Spleen (tissue), 13 donors: ENCODE measurements at places on chromosomes 5 and 9. TPM values are rescaled to one million over a fixed set of nuclear protein-coding genes. Genes with fewer than 3 reads are reported as not detected.

DNA sequence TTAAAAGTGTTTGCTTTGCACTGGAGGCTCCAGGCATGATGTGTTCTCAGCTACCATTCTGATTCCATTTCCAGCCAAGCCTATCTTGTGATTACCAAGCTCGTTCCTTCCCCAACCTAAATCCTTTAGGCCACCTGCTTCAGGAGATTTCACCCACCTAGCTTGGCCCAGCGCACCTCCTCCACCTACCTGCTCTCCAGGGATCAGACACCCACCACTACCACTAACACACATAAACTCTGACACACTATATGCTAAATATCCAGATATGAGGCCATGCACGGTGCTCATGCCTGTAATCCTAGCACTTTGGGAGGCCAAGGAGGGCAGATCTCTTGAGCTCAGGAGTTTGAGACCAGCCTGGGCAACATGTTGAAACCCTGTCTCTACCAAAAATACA is 2.4 kb downstream of the MYORG start:
- no peaks in the 10 kb centered on the region for H3K36me3 ChIP-seq
- no peaks in the 10 kb centered on the region for H3K27me3 ChIP-seq
- no peak overlapping the region for H3K27ac ChIP-seq
- H3K4me1 ChIP-seq = peaks cover 12% of the 10 kb centered on the region

DNA sequence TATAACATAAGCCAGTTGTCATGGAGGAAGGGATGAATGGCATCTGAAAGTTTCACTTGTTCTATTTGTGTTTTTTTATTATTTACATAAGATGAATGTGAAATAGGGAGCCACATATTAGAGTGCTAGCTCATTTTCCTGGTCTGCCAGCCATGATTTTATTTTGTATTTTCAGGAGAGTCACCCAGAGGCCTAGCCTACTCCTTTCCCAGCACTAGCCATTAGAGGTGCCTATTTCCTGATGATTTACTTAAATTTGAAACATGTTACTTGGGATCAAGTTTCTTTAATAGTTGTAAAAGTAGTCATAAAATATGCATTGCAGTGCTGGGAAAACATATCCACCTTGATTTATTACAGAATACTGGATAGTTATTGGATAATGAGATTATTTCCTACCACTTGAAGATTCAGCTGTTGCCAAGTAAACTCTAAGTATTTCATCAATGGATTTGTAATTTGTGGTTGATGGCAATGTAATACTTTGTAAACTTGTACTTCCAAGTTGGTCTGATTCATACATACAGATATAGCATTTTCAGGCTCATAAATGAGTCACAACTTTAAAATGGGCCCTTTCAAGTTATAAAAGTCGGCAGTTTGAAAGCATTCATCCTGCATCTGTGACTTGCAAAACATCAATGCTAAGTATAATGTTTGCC is 50.8 kb downstream of the KCNN2 start:
- no peak overlapping the region for H3K4me3 ChIP-seq
- no peaks in the 10 kb centered on the region for H3K36me3 ChIP-seq
- no peaks in the 10 kb centered on the region for H3K4me1 ChIP-seq
- no peak for DNase-seq

GRCh38 chr9:106076711-106077110 is 382.4 kb downstream of the TMEM38B start:
- H3K4me1 ChIP-seq = no peaks in the 10 kb centered on the region
- H3K27ac ChIP-seq = no peak overlapping the region
- no peak overlapping the region for H3K4me3 ChIP-seq
- DNase-seq = no peak
- H3K27me3 ChIP-seq = no peaks in the 10 kb centered on the region

DNA sequence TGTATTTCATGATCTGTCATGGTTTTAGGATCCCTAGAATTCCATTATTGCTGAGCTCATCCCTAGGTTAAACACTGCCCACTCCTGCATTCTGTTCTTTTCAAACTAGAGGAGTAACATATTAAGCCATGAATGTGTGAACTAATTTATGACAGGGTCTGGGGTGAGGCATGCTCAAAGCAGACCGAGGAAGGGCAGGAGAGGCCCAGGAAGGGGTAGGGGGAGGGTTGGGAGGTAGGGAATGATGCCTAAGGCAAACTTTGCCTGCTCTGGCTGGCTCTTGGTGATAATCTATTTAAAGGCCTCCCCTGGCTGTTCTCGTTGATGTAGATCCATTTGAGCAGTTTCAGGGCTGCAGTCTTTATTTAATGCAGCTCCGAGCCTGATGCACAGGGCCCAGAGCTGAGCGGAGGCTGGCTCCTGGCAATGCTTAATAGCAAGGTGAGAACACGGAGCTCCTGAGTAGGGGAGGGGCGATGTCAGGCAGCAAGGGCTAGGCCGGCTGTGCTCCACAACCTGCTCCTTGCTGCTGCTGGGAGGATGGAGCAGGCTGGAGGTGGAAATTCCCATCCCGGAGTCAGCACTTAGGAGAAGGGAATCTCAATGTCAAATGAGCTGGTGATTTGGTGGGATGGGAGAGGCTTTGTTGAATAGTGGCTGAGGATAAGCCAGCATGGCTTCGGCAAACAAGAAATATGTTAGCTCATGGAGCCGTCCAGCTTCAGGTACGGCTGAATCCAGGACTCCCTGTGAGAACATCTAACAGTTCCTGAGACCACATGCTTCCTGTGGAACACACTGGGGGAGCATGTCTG is 73.2 kb upstream of the UNC5A start:
- H3K4me3 ChIP-seq = no peak overlapping the region
- peaks cover 7% of the 10 kb centered on the region for H3K27me3 ChIP-seq

DNA sequence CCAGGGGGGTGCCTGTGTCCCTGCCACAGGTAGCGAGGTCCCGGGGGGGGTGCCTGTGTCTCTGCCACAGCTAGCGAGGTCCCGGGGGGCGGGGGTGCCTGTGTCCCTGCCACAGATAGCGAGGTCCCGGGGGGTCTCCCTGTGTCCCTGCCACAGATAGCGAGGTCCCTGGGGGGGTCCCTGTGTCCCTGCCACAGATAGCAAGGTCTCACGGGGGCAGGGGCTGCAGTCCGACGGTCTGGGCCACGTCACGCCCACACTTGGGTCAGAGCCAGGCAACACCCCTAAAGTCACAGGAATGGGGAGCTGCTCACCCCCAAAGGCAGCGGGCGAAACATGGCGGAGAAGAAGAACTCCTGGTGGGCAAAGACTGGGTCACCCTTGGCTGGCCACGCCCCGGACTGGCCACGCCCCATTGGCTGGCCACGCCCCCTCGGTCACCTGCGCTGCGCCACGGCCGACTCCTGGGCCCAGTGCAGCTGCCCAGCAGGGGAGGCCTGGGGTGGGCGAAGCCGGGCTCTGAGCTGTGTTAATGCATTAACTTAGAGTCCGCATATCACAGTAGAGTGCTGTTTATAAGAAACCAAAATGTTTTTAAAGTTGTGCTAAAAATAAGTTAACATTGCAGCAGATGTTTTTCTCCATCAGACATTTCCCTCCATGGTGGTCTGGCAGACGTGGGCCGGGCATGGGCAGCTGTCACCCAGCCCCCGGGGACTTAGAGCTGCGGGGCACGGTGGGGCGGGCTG is 7.0 kb downstream of the NOXA1 start:
- H3K4me1 ChIP-seq = no peaks in the 10 kb centered on the region
- peak; percentile 81 for DNase-seq
- no peak overlapping the region for H3K4me3 ChIP-seq
- H3K27me3 ChIP-seq = no peaks in the 10 kb centered on the region
- H3K27ac ChIP-seq = no peak overlapping the region

DNA sequence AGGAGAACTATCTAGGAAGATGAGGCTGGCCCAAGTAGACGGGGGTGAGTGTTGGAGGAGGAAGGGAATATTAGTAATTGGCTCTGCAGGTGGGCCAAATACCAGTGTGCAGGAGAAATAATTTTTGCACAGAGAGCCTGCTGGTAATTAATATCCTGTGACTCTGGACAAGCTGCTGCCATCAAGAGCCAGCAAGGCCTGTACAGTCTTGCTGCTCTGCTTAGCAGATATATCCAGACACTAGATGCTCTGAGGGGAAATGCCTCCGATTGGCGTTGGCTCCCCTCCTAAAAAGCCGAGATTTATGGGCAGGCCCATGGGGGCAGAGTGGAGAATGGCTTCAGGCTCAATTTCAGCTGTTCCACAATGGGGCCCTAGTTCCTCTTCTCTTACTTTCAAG is 29.6 kb upstream of the ASTN2 start:
- no peak overlapping the region for H3K27ac ChIP-seq
- no peak for DNase-seq
- no peak overlapping the region for H3K4me3 ChIP-seq
- H3K36me3 ChIP-seq = no peaks in the 10 kb centered on the region

GRCh38 chr5:74659172-74659571 is 18.6 kb upstream of the ENC1 start:
- no peaks in the 10 kb centered on the region for H3K4me1 ChIP-seq
- no peaks in the 10 kb centered on the region for H3K27me3 ChIP-seq
- no peak for DNase-seq
- no peaks in the 10 kb centered on the region for H3K36me3 ChIP-seq
- H3K27ac ChIP-seq = no peak overlapping the region
- H3K4me3 ChIP-seq = no peak overlapping the region

- no peak overlapping the region for H3K27ac ChIP-seq
- no peak overlapping the region for H3K4me3 ChIP-seq
- no peaks in the 10 kb centered on the region for H3K4me1 ChIP-seq
- no peaks in the 10 kb centered on the region for H3K36me3 ChIP-seq
Observed at GRCh38 chr9:19174127-19174912, 47.0 kb upstream of the PLIN2 start.

GRCh38 chr5:172110921-172111851 is 76.8 kb downstream of the STK10 start:
- H3K4me3 ChIP-seq = peak overlapping the region; percentile 12
- peaks cover 93% of the 10 kb centered on the region for H3K4me1 ChIP-seq
- H3K27me3 ChIP-seq = no peaks in the 10 kb centered on the region

DNA sequence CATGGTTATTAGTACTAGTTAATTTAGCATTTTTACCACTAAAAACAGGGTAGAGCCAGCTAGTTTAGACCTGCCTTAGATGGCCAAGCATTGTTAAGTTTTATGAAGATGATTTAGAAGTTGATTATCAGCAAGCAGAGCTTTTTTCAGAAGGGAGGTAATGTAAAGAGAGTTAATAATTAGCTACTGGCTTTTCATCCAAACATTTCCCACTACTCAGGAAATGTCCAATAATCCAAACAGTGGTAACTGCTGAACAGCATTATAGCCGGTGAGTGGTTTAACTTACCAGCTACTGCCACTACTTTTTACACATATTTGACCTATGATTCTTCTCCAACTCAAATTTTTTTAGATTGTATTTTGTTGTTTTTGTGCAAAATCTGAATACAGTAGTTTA is 1.7 kb downstream of the ITGA1 start:
- H3K27me3 ChIP-seq = peaks cover 32% of the 10 kb centered on the region
- no peak for DNase-seq
- H3K36me3 ChIP-seq = no peaks in the 10 kb centered on the region
- peak overlapping the region; percentile 95 for H3K27ac ChIP-seq
- peaks cover 48% of the 10 kb centered on the region for H3K4me1 ChIP-seq
- peak overlapping the region; percentile 57 for H3K4me3 ChIP-seq

DNA sequence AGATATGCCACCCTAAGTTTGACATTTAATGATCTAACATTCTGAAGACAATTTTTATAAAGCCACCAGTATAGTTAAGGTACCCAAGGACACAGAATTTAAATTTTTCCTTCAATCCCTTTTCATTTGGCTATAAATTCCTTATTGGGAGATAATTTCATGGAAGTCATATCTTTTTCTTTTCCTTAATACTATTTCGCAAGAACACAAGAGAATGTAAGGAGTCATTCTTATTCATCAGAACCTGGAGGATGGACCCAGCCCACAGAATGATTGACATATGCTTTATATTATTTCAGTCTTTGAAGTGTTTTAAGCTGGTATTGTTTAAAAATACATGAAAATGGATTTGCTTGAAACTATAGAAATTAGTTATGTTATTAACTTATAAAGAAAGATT is 79.6 kb downstream of the DROSHA start:
- no peak overlapping the region for H3K4me3 ChIP-seq
- H3K27me3 ChIP-seq = no peaks in the 10 kb centered on the region
- peaks cover 46% of the 10 kb centered on the region for H3K36me3 ChIP-seq
- DNase-seq = no peak
- H3K4me1 ChIP-seq = no peaks in the 10 kb centered on the region
- H3K27ac ChIP-seq = no peak overlapping the region

DNA sequence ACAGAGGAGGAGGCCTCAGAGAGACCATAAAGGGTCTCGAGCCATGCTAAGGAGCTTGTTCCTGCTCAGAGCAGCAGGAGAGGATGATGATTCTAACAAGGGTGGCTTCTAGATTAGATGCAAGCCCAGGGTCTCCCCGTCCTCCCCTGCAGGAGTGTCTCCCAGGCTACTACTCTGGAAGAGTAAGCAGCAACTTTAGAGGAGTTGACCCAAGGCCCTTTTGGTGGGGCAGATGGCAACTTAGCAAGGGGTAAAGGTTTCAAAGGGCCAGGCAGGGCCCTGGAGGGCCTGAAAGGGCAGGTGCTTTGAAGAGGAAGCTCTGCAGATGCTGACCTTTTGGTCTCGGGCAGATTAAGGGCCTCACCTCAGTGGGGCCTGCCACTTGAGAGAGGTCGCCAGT is 174.9 kb downstream of the GABBR2 start:
- H3K27ac ChIP-seq = no peak overlapping the region
- DNase-seq = no peak
- no peaks in the 10 kb centered on the region for H3K36me3 ChIP-seq
- H3K4me3 ChIP-seq = no peak overlapping the region
- no peaks in the 10 kb centered on the region for H3K4me1 ChIP-seq

DNA sequence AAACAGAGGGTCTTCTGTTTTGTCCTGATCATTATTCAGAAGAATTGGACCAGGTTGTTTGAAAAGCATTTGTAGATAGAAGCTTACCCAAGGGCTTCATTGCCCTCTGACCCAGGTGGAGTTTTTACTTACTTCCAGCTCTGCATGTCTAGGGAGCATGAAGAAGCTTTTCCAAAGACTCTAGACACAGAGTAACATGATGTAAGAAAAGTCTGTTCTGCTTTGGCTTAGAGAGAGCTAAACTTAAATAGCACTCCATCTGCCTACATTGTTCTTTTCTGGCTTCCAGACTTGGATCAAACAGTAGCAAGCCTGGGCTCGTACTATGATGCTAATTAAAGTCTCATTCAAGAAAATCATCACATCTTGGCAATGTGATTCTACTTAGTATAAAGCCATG is 112.1 kb downstream of the SNCAIP start:
- H3K36me3 ChIP-seq = no peaks in the 10 kb centered on the region
- DNase-seq = no peak

- H3K4me3 ChIP-seq = no peak overlapping the region
- DNase-seq = no peak
- H3K36me3 ChIP-seq = no peaks in the 10 kb centered on the region
- no peak overlapping the region for H3K27ac ChIP-seq
- peaks cover 22% of the 10 kb centered on the region for H3K27me3 ChIP-seq
Observed at GRCh38 chr9:69820955-69821788, 555 bp downstream of the CFAP95 start.

DNA sequence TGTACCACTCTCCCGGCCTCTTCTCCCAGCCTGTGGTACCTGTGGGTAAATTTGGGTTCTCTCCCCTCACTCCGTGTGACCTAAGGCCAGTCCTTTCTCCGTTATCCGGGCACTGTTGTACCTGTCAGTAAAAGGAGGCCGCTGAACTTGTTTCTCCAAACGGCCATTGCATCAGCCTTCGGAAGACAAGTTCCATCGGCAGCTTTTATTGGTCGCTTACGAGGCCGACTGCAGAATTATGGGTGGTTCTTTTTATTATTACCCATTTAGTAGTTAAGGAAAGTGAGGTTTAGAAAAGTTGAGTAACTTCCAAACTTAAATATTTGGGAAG is 558 bp downstream of the GRPEL2 start:
- H3K27ac ChIP-seq = peak overlapping the region; percentile 70
- H3K4me1 ChIP-seq = peaks cover 52% of the 10 kb centered on the region
- DNase-seq = no peak
- peaks cover 37% of the 10 kb centered on the region for H3K36me3 ChIP-seq

PLAC8L1 gene
- not detected for total RNA-seq

ZNF454 gene
- 4.9 TPM for total RNA-seq

TPRN gene
- 6.7 TPM for total RNA-seq

ZFP37 gene
- total RNA-seq = 4.1 TPM

CBY3 gene
- total RNA-seq = not detected

ADAMTS12 gene
- total RNA-seq = 1.4 TPM

TIMD4 gene
- total RNA-seq = 13.8 TPM

SLC6A3 gene
- total RNA-seq = not detected
